ENCODE measurements at places on chromosomes 4 and X.

DNA sequence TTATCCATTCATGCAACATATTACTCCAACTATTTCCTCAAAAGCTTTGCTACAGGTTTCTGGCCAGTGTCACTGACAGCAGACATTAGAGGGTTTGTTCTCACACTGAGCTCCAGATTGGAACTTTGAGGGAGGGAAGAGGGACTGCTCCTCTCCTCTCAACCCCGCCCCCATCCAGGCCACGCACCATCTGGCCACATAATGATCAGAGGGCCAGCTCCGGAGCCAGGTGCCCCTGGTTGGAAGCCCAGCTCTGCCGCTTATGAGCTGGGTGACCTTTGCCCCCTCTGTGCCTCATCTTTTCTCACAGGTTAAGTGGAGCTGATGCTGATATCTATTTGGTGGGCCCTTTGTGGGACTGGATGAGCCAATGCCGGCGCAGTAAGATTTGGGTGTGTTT is 55.8 kb downstream of the C4orf50 start:
- DNase-seq, result no peak

GRCh38 chr4:72302981-72303704 is 265.9 kb downstream of the ADAMTS3 start:
- DNase-seq, result peak; percentile 24

GRCh38 chr4:15469402-15470127 is at the start of gene CC2D2A:
Gene CC2D2A, plus strand, starts transcription at chr4:15469882. Its CDS starts 6,051 bp downstream, at chr4:15475933.
- no peak for DNase-seq

DNA sequence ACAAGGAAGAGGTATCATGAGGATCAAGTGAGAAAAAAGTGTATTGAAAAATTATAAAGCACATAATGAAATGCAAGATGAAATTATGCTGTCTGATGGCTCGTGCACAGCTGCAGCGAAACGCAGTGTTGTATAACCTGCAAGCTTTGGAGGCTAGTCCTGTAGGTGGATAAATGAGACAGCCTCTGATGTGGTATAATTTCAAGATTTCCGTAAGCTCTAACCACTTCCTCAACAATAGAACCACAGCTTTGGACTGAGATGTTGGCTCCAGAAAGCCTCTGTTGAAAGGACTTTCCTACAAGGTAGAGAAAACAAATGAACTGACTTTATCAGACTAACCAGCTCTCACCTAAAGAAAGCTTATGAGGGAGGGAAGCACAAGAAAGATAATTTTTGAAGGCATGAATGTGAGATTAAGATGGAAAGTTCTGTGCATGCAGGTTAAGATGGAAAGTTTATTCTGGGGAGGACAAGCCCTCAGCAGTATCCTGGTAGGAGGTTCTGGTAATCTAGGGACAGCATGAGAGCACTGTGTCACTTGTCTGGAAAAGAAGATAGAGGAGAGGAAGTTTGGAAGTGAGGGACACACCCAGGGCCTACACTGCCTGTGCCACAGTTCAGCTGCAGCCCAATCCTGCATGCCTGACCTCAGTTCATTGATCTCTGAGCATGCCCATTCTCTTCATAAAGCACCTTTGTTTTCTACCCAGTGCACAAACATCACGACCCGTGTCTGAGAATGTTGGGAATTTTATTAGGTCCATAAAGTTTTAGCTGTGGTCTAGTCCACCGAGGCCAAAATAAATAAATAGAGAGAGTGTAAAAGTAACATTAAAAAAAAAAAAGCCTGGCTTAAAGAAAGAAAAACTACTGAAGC is 161.5 kb upstream of the SFRP2 start:
- no peak for DNase-seq

DNA sequence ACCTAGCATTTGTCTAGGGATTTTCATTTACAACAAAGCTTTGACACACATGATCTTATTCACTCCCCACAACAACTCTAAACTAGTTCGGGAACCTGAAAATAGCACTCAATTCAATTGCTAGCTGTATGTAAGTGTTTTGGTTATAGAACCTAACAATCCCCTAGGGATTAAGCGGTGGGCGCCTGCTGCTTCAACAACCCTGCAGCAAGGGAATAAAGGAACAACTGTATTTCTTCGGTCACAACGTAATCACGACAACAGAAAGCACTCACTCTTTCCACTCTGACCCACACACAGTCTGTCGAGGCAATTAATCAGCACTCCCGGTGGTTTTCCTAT is 674 bp upstream of the DIAPH2 start:
- DNase-seq, result no peak

DNA sequence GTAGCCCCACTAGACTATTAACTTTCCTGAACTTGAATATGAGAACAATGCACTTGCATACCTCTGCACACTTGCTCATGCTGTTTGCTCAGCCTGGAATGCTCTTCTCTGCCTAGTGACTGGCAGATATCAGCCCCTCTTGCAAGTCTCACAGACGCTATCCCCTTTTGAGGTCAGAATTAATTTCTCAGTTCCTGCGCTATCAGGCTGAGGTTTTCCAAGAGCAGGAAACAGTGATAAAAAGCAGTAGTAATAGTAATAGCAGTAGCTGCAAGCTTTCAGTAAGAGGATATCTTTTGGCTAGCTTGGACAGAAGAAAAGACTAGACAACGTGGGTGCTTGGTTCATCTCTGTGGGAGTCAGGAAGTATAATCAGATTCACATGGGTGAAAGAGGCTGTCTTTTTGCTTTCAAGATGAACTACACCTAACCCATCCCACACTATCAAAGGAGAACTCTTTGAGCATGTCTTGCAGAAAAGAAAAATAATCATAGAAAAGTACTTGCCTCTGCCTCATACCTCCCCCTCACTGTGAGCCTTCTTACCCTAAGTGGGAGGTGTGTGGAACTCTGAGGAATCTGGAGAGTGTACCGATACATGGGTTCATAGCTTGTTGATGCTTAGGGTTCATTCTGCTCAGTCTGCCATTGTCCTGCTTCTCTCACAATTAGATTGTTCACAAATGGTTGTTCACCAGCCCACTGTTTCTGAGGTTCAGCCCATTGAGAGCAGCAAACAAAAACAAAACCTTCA is 11.3 kb upstream of the DRP2 start:
- no peak for DNase-seq

GRCh38 chr4:121339307-121339706 is 41.5 kb downstream of the QRFPR start:
- no peak for DNase-seq

DNA sequence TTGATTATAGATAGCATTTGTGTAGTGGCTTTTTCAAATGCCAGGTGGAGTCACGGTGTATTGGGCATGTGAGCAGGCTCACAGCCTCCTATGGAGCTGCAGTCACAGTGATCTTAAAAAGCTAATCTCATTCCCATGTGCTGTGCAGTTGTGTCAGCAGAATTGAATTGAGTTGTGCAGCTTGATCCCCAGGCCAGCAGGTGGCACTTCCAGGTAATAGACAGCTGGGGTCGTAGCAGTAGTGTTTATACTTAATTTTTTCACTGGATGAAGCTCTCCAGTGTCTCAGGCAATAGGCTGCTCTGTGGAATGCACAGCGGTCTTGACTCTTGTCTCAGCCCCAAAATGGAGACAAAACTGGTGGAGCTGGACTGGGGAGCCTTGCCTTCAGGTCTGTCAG is 1028.1 kb downstream of the SH3BGRL start:
- DNase-seq, result no peak

Measured in activated gamma-delta T cell treated with Interleukin-2 at 50 U/mL for 16 hours (primary cell).